ENCODE measurements at places on chromosomes 13 and 19. TPM values are rescaled to one million over a fixed set of nuclear protein-coding genes. Genes with fewer than 3 reads are reported as not detected.
A peak's percentile ranks its signal among the peaks of the same experiment; 100 is the strongest.

GRCh38 chr13:99796175-99796819 lies 175.3 kb downstream of the ZIC5 start:
- no peak overlapping the region for H3K4me3 ChIP-seq
- DNase-seq = peak; percentile 72
- no peaks in the 10 kb centered on the region for H3K27me3 ChIP-seq
- H3K27ac ChIP-seq = no peak overlapping the region
- H3K36me3 ChIP-seq = no peaks in the 10 kb centered on the region

DNA sequence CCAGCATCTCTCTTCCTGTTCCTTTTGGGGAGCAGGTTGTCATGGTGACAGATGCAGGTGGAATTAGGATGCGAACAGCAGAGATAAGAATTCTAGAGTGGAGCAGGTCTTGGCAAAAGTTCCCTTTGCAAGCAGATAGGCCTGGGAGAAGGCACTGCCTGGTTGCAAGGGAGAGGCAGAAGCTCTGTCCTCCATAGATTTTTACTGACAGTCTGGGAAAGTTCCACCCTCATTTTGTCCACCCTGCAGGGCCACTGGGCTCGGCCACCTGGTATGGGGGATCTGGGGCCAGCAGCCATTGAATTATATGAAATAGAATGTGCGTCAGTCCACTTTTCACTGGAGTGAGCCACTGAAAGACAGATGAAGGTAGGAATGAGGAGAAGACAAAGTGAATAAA lies 141.7 kb downstream of the IER2 start:
- H3K36me3 ChIP-seq = no peaks in the 10 kb centered on the region
- H3K27ac ChIP-seq = no peak overlapping the region
- no peak for DNase-seq
- no peaks in the 10 kb centered on the region for H3K4me1 ChIP-seq
- H3K27me3 ChIP-seq = no peaks in the 10 kb centered on the region
- no peak overlapping the region for H3K4me3 ChIP-seq

DNA sequence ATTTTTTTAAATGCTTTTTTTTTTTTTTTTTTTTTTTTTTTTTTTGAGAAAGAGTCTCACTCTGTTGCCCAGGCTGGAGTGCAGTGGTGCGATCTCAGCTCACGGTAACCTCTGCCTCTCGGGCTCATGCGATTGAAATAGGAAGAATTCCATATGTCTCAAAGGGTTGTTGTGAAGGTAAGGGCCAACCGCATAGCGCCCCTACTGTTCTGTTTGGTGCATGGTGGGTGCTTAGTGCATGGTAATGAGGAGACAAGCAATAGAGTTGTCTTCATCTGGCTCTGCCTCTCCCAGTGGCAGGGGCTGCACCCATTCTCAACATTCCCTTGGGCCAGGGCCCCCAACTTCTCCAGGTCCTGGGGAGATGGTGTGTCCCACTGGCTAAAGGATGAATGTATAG lies 68.7 kb downstream of the RASL11A start:
- H3K4me3 ChIP-seq = no peak overlapping the region
- H3K27ac ChIP-seq = no peak overlapping the region
- peaks cover 16% of the 10 kb centered on the region for H3K4me1 ChIP-seq
- H3K27me3 ChIP-seq = no peaks in the 10 kb centered on the region

Gene TBXA2R
- not detected for total RNA-seq

Gene BORA
- total RNA-seq = 14.1 TPM

Gene MEIS3
- total RNA-seq = 11.2 TPM

Gene TRIM28
- total RNA-seq = 290 TPM

DNA sequence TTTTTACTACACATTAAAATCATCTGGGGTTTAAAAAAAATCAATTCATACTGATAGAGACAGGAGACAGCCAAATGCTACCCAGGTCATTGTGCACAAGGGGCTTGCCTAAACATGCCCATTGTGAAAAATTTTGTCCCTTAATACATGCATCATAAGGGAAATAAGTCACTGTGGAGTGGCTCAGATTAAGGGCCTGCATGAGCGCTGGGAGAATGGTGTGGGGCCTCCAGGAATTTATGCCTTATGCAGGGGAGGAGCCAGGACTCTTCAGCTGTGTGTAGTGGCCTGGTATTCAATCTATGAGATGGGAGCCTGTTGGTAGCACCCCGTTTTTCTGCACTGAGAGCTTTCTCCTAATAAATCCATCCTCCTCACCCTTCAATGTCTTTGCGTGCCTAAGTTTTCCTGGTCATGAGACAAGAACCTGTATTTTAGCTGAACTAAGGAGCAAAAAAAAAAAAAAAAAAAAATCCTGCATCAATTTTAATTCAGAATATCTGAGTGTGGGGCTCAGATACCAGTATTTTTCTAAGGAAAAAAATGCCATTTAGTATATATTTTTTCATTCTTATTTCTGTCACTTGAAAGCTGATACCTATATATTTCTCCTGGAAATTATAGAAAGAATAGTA lies 997.6 kb upstream of the ATXN8OS start:
- H3K4me1 ChIP-seq = no peaks in the 10 kb centered on the region
- H3K4me3 ChIP-seq = no peak overlapping the region
- H3K36me3 ChIP-seq = no peaks in the 10 kb centered on the region
- peak overlapping the region; percentile 23 for H3K27ac ChIP-seq

- H3K4me3 ChIP-seq = peak overlapping the region; percentile 99
- H3K36me3 ChIP-seq = peaks cover 27% of the 10 kb centered on the region
- no peak for DNase-seq
- H3K27me3 ChIP-seq = no peaks in the 10 kb centered on the region
Observed at GRCh38 chr19:47483200-47483599, 819 bp downstream of the KPTN start.

Gene SOHLH2
- total RNA-seq = 1.2 TPM

Gene CD209
- not detected for total RNA-seq

GRCh38 chr19:32928806-32929205 lies 43.0 kb downstream of the CEP89 start:
- H3K36me3 ChIP-seq = peaks cover 68% of the 10 kb centered on the region
- H3K27ac ChIP-seq = no peak overlapping the region
- H3K4me1 ChIP-seq = no peaks in the 10 kb centered on the region
- H3K4me3 ChIP-seq = no peak overlapping the region

- peaks cover 23% of the 10 kb centered on the region for H3K4me1 ChIP-seq
- peaks cover 90% of the 10 kb centered on the region for H3K36me3 ChIP-seq
- peak overlapping the region; percentile 42 for H3K4me3 ChIP-seq
- no peaks in the 10 kb centered on the region for H3K27me3 ChIP-seq
- H3K27ac ChIP-seq = peak overlapping the region; percentile 87
Observed at GRCh38 chr13:33119022-33119781, 103.0 kb downstream of the KL start.

Gene KLK2
- total RNA-seq = not detected

Gene FCGBP
- 0.96 TPM for total RNA-seq

- no peaks in the 10 kb centered on the region for H3K27me3 ChIP-seq
- H3K36me3 ChIP-seq = no peaks in the 10 kb centered on the region
- no peaks in the 10 kb centered on the region for H3K4me1 ChIP-seq
- H3K27ac ChIP-seq = no peak overlapping the region
Observed at GRCh38 chr13:36006894-36007675, 124.1 kb downstream of the DCLK1 start.

DNA sequence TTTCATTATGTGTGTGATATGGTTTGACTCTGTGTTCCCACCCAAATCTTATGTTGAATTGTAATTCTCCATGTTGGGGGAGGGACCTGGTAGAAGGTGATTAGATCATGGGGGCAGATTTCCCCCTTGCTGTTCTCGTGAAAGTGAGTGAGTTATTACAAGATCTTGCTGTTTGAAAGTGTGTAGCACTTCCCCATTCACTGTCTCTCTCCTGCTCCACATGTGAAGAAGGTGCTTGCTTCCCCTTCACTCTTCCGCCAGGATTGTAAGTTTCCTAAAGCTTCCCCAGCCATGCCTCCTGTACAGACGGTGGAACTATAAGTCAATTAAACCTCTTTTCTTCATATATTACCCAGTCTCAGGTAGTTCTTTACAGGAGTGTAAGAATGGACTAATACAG lies 54.3 kb upstream of the SERTM1 start:
- DNase-seq = no peak
- H3K36me3 ChIP-seq = no peaks in the 10 kb centered on the region
- H3K27ac ChIP-seq = no peak overlapping the region
- H3K27me3 ChIP-seq = peaks cover 12% of the 10 kb centered on the region

- H3K4me3 ChIP-seq = no peak overlapping the region
- H3K36me3 ChIP-seq = no peaks in the 10 kb centered on the region
- no peak for DNase-seq
- no peaks in the 10 kb centered on the region for H3K27me3 ChIP-seq
Observed at GRCh38 chr19:49746206-49746958, 16.7 kb downstream of the TSKS start.

Gene EXOC3L2
- total RNA-seq = not detected

Gene STRN4
- 90.1 TPM for total RNA-seq

DNA sequence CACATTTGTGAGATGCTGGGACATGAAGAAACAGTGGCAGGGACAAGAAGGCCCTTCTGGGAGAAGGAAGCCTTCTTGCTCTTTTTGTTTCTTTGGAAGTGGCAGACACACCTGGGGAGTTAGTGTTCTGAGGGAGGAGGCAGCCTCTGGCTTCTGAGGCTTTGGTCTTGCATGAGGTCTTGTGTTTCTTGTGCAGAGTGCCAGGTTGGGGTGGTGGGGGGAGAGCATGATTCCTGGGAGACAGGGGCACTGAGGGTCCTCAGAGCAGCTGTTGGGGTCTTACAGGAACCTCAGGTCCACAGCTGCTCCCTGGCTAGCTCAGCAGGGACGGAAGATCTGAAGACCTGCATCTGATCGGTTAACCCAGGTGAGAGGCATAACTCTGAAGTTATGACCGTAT lies 167.5 kb upstream of the ZNF536 start:
- no peak overlapping the region for H3K27ac ChIP-seq
- no peak for DNase-seq
- no peaks in the 10 kb centered on the region for H3K27me3 ChIP-seq
- no peaks in the 10 kb centered on the region for H3K36me3 ChIP-seq

GRCh38 chr19:16266586-16266942 lies 58.1 kb upstream of the KLF2 start:
- no peak overlapping the region for H3K27ac ChIP-seq
- H3K4me3 ChIP-seq = no peak overlapping the region
- peaks cover 26% of the 10 kb centered on the region for H3K27me3 ChIP-seq
- no peaks in the 10 kb centered on the region for H3K4me1 ChIP-seq
- DNase-seq = no peak
- no peaks in the 10 kb centered on the region for H3K36me3 ChIP-seq

- H3K4me3 ChIP-seq = peak overlapping the region; percentile 94
- H3K27me3 ChIP-seq = no peaks in the 10 kb centered on the region
- peak; percentile 43 for DNase-seq
- H3K4me1 ChIP-seq = peaks cover 35% of the 10 kb centered on the region
- H3K36me3 ChIP-seq = peaks cover 32% of the 10 kb centered on the region
Observed at GRCh38 chr13:38348861-38349389, 726 bp upstream of the UFM1 start.

DNA sequence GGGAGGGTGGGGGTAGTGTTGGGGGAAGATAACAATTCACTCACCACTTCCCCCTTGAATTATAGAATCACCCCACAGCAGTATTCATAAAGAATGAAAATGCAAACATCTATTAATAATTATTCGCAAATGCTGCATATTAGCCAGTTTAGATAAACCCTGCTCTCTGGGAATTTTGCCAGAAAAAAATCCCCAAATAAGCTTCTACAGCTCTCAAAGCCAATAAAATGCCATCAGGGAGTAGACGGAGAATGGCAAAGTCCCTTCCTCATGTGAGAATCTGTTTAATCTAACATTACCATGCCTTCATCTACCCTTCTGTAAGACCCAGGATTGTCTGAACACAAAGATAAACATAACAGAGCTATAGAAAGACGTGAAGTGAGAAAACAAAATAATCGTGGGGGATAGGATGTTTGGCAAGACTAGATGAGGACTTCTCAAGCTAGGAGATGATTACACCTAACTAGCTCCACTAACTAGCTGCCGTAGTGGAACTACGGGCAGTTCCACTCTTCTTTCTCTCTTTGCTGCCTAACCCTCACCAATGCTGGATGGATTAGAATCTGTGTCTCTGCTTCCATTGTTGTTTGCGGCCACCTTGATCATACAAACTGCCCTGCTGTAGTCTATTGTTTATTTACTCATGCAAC lies 32.4 kb upstream of the CACNA1A start:
- no peaks in the 10 kb centered on the region for H3K4me1 ChIP-seq
- no peak for DNase-seq
- H3K36me3 ChIP-seq = no peaks in the 10 kb centered on the region
- no peak overlapping the region for H3K27ac ChIP-seq
- no peak overlapping the region for H3K4me3 ChIP-seq
- H3K27me3 ChIP-seq = peaks cover 45% of the 10 kb centered on the region

DNA sequence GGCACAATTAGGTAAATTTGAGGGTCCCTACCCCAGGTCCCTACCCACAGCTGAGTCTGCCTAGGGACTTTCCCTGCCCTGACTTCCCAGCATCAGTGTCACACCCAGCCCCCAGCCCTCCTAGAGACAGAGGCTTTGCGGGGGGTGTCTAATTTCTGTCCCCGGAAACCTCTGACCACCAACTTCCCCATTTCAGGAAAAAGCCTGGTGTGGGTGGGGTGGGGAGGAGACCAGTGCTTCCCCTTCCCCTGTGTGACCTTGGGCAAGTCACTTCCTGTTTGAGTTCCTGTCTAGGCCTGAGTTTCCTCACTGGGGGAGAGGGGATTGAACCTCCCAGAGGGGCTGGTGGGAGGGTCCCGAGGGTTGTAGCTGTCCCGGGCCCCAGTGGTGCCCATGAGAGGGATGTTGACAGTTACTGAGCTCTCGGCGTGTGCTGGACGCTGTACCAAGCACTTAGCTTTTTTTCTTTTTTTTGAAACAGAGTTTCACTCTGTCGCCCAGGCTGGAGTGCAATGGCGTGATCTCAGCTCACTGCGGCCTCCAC lies 7.9 kb downstream of the VASP start:
- peak overlapping the region; percentile 16 for H3K27ac ChIP-seq
- no peaks in the 10 kb centered on the region for H3K27me3 ChIP-seq
- no peak overlapping the region for H3K4me3 ChIP-seq
- no peak for DNase-seq

DNA sequence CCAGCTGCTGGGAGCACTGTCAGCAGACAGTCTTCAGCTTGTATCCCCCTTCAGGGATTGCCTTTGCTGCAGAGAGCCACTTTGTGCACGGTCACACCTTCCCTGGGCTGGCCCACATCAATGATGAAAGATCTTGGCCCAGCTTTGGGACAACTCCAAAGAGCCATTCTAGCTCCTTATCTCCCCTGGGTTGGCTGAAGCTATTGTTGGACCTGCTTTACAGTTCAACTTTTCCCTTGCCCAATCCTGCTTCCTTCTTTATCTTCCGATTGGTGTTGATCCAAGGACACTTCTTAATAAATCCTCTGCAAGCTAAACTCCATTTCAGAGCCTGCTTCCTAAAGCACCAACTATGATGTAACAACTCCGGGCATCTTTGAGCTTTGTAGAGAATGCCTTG lies 466.4 kb downstream of the KLF12 start:
- no peak overlapping the region for H3K4me3 ChIP-seq
- no peak for DNase-seq
- no peaks in the 10 kb centered on the region for H3K4me1 ChIP-seq

GRCh38 chr19:12975221-12975741 lies 5.9 kb downstream of the DAND5 start:
- H3K4me3 ChIP-seq = no peak overlapping the region
- H3K27ac ChIP-seq = no peak overlapping the region
- peaks cover 6% of the 10 kb centered on the region for H3K4me1 ChIP-seq
- DNase-seq = no peak
- peaks cover 6% of the 10 kb centered on the region for H3K36me3 ChIP-seq

Gene KANK3
- 1.2 TPM for total RNA-seq

Gene GRIK5
- 1.8 TPM for total RNA-seq
